Cerebellum (tissue), 4 donors: ENCODE measurements at places on chromosomes 2 and 18.

- DNase-seq = no peak
Measured at GRCh38 chr2:197058777-197059300, 132.3 kb upstream of the PGAP1 start.

DNA sequence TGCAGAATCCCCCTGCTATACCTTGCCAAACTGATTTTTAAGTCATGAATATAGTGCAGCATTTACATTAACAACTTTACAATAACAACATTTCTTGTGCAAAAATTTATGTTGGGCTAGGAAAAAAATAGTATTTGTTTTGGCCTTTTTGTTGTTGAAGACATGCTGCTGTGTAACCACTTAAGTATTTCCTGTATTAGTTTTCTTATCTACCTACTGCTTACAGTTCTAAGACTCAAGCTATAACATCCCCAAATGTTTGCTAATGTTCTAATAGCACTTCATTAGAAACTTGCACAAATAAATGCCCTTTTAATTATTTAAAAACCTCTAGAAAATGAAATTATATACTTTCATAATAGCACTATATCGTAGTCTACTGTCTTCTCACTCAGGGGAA lies 154.3 kb upstream of the DOCK10 start:
- no peak for DNase-seq

GRCh38 chr2:11492720-11493119 lies 26.8 kb upstream of the E2F6 start:
- DNase-seq = no peak

- DNase-seq = no peak
Measured at GRCh38 chr2:224202281-224202865, 163.3 kb upstream of the SERPINE2 start.

DNA sequence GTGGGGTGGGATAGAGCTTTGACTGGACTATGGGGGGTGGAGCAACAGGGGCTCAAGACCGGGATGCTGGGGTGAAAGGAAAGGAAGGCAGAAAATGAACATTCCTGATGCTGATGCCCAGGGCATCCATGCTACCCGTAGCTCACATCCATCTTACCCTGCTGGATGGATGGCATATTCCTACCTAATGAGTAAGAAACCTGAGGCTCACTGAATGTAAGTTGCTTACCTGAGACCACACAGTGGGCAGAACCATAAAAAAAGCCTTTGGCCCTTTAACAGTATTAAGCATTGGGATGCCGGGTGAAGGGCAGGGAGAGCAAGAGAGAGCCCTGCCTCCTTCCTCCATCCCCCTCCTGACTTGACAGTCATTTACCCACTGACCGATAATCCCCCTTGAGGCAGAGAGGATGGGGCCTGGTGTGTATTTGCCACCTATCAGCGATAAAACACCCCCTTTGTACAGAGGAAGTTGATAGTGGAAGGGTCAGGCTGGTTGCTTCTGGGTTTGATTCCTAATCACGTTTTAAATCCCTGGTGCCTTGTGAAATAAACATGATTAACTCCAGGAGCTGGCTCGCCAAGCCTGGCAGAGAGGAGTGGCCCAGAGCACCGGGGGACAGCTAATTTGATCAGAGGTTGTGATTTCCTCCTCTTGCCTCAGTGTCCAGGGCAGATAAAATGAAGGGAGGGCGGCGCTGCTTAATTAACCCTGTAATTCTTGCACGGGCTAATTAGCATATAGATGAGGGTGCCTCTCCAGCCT lies 105.9 kb upstream of the HS6ST1 start:
- DNase-seq = no peak

DNA sequence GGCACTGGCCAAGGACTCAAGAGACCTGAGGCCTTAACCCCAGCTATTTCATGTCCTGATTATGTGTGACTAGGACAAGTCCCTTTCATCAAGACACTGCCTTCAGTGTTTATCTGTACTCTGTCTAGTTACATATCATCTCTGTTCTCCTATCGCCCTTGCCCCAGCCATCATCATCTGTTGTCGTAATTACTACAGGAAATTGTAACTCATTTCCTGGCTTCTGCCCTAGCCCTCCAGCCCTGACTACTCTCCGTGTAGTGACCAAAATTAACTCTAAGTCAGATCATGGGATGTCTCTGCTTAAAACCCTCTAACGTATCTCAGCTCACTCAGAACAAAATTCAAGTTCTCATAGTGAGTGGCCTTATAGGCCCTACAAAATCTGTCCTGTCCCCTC lies 49.3 kb upstream of the LAPTM4A start:
- no peak for DNase-seq
